ENCODE measurements at places on chromosomes 5 and 9. TPM values are rescaled to one million over a fixed set of nuclear protein-coding genes. Genes with fewer than 3 reads are reported as not detected.

Gene HSDL2
- total RNA-seq, result 27.6 TPM

Gene COX7C
- 711 TPM for total RNA-seq

Gene INSL4
- total RNA-seq, result 0.05 TPM

Gene SHC3
- total RNA-seq, result 0.05 TPM

Gene HMCN2
- total RNA-seq, result 0.90 TPM

Gene IER5L
- 4.2 TPM for total RNA-seq

Gene HTR1A
- total RNA-seq, result not detected

Gene DRD1
- 0.80 TPM for total RNA-seq

DNA sequence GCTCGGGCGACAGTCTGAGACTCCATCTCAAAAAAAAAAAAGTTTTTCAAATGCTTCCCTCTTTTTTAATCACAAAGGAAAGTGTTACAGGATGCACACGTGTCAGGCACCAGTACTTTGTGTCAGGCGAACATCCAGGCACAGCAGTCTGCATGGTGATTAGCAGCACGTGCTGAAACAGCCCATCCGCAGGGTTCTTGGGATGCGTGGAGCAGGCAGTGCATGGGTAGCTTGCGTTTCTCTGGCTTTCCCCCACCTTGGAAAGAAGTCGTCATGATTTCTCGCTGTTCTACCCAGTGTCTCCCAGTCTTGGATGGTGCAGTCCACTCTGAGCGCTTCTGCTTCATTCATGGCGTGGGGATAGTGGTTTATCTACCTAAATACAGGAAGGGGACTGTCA lies 35.4 kb downstream of the GPR107 start:
- no peak for DNase-seq

GRCh38 chr5:125148706-125149105 lies 402.3 kb upstream of the ZNF608 start:
- DNase-seq, result no peak

- DNase-seq, result no peak
Measured at GRCh38 chr5:62680121-62680520, 101.5 kb downstream of the LRRC70 start.

DNA sequence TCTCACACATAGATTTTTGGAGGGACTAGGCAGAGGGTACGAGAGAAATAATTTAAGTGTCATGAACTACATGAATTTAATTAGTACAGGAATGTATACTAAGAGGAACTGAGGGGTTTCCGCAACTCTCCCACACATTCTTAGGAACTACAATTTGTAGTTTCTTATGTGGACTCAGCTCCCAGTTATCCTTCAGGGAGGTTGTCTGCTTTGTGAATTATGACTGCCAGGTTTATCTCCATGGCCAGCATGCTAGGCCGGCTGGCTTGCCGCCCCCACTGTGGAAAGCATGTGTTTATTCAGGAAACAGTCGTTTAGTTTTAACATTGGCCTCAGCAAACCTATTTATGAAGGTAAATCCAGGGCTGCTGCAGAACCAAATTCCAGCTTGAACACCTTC lies 415.0 kb downstream of the KCTD16 start:
- no peak for DNase-seq

- no peak for DNase-seq
Measured at GRCh38 chr5:132471151-132471907, 19.2 kb downstream of the IRF1 start.

DNA sequence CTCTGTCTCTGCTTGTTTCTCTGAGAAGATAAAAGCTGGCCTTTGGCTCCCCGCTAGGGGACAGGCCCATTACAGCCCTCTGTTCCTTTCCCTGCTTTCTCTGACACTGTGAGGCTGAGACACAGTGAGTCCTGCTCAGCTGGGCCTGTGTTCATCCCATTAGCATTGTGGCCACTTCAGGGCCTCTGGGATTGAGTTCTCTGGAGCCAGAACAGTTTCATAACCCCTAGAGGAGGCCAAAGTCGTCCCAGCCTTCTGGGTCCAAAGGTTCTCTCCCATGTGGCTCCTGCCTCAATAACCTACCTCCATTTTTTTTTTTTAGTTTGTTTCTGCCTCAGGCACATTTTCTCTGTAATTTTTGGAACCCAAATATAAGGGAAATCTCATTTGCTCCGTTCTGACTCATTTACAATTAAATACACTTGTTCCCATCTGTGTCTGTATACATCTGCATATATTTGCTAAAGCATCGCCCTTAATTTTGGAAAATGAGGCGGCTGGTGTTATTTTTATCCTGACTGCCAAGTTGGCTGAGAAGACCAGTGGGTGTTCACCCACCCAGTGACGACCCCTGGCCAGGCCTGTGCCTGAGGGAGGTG lies 27.3 kb upstream of the CTNNA1 start:
- no peak for DNase-seq

DNA sequence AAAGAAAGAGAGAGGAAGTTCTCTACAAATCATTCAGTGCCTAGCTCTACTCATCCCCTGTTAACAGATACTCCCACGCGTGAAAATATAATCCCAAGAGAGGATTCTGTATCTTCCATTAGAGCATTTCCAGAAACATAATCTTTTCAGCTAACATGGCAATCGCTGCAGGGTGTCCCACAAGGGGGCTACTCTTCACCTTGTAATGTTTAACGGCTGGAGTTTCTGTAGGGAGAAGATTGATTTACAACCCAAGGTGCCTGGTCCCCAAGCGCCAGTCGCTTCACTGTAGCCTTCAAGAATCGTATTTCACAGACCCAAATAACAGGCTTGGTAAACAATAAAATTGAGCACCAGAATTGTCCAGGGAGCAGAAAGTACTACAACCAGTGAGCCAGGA lies 318.7 kb downstream of the TLE1 start:
- DNase-seq, result no peak

DNA sequence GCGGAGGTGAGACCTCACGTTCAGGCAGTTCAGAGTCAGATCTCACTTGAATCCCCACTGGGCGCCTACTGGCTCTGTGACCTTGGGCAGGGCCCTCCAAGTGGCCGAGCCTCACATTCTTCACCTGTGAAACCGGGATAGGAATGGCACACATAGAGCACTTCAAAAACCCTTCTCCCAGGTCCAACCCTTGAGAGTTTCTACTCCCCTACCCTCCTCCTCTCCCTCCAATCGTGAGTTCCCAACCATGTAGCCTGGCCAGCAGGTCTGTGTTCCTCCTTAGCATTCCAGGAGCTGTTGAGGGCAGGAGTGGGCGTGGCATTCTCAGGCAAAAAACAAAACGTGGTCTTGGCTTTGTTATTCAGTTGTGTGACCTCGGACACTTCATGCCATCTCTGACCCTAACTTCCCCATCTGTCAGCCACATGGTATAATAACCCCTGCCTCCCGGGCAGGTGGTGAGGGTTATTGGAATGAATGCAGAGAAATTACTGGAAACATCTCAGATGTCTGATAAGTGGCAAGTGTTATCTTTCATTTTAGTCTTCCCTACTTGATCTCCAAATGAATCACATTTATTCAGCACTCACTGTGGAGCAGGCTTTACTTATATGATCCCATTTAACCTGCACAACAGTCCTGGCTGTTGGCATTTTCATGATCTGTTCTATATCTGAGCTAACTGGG lies 112.8 kb upstream of the BOD1 start:
- DNase-seq, result no peak

DNA sequence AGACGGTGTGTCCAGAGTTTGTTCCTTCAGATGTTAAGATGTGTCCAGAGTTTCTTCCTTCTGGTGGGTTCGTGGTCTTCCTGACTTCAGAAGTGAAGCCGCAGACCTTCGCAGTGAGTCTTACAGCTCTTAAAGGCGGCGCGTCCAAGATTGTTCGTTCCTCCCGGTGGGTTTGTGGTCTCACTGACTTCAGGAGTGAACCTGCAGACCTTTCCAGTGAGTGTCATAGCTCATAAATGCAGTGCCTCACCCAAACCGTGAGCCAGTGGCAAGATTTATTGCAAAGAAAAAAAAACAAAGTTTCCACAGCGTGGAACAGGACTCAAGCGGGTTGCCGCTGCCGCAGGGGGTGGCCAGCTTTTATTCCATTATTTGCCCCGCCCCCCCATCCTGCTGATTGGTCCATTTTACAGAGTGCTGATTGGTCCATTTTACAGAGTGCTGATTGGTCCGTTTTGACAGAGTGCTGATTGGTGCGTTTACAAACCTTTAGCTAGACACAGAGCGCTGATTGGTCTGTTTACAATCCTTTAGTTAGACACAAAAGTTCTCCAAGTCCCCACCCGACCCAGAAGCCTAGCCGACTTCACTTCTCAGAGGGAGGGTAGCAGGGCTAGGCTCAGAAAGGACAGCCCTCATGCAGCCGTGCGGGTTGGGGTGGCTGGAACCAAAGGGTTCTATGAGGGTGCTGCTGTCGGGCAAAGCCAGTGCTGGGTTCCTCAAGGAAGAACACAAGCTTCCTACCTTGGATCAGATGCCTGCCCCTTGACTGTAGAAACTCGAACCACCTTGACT lies 9.1 kb upstream of the RNF130 start:
- no peak for DNase-seq

GRCh38 chr9:88399966-88400365 lies 11.7 kb downstream of the SPIN1 start:
- DNase-seq, result no peak

- no peak for DNase-seq
Measured at GRCh38 chr5:154732212-154732611, 23.0 kb upstream of the LARP1 start.

DNA sequence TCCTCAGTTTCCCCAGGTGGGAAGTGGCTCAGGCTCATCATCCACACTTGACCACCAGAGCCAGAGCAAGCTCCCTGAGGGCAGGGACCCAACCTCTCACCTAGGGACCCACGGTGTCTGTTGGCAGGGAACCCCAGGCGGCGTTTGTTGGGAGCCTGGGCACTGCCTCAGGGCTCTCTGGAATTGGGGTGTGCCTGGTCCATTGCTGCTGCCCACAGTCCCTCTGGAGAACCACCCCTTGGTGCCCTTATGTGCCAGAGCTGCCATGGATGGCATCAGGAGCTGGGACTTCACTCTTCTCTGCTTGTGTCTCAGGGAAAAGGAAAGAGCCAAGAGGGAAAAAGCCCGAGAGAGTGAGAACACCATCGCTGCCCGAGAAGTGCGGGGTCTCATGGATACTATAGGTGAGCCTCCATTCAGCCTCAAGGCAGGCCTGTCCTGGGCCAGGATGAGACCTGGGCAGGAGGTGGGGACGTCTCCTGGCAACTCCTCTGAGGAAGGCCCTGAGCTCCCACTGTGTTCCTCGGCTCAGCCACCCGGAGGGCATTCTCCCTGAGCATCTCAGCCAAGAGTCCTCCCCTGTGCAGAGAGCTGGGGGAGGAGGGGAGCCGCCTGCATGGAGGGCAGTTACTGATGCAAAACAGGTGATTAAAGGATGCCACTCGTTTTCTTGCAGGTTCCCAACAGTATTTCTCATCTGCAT lies 4.5 kb downstream of the CCDC180 start:
- DNase-seq, result no peak

- DNase-seq, result no peak
Measured at GRCh38 chr9:93812410-93812668, 142.8 kb downstream of the BARX1 start.

GRCh38 chr5:16669776-16670175 lies 53.0 kb upstream of the RETREG1 start:
- no peak for DNase-seq

GRCh38 chr9:16752601-16753000 lies 117.9 kb downstream of the BNC2 start:
- no peak for DNase-seq

DNA sequence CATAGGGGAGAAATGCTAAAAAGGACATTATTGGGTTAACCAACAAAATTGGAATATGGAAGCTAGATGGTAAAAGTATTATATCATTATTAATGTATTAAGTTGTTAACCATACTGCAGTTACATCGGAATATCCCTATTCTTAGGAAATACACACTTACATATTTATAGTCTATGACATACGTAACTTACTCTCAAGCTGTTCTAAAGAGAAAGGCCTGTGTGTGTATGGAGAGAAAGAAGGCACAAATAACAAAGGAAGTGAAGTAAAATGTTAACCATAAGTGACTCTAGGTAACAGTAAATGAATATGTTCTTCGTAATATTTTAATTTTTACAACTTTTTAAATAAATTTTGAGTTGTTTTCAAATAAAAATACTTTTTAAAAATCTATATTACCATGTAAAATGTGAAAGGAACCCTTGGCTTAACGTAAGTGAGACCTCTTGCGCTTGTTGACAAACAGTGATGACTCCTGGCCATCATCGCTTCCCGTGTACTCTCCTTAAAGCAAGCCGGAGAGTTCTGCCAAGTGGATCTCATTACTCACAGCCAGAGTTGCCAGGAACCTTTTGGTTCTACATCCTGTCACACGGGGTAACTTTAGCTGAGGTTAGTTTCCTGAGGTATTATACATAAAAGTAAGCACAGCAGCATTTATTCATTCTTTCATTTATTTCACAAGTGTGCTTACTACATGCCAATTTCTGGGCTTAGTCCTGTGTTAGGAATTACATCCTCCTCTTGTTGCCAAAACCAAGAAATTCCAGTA lies 165.4 kb downstream of the EPB41L4A start:
- no peak for DNase-seq

DNA sequence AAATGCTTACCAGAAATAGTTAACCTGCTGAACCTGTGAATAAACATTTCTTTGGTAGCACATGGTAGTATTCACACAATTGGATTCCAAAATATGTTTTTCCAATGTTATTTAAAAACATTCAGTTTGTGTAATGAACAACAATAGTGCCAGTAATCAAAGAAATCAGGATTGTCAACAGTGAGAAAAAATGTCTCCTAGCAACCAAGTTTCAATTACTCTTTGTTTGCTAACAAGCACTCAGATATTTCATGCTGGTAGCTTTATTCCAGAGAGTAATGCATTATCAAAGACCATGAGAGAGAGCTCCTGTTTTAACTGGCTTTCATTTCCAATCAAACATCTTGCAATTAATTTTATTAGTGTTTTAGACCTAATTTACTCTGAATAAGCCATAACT lies 768.1 kb upstream of the GRAMD2B start:
- no peak for DNase-seq

DNA sequence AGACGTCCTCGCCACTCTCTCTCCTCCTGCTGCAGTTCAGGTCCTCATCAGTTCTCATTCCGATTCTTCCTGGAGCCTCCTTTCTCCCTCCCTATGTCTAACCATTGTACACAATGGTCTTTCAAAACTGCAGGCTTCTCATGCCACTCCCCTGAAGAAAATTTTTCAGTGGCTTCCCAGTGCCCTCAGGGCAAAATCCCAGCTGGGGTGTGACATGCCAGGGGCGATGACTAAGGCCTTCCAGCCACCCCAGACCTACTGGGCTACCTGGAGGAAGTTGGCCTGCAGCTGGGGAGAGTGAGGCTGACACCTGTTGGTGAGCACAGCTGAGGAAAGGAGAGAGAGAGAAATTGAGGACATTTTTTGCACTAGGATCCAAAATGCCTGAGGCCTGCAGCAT lies 65.2 kb downstream of the SREK1 start:
- DNase-seq, result no peak

- DNase-seq, result no peak
Measured at GRCh38 chr9:36625006-36625615, 52.4 kb downstream of the MELK start.

DNA sequence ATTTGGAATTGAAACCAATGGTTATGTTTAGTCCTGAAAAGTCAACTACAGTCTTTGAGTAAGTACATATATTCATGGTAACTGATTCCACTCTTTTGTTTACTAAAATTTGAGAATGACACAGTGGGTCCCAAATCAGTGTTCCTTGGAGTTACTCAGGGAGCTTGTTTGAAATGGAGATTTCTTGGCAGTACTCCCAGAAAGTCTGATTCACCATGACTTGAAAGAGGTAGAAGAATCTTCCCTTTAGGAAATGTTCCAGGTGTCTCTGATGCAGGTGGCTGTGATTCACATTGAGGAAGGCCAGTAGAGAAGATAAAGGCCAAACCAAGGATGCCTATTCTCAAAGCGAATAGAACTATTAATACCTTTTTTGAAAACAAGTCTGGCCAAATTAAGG lies 1078.3 kb downstream of the CDH12 start:
- DNase-seq, result no peak

- no peak for DNase-seq
Measured at GRCh38 chr9:134040176-134040565, 14.9 kb downstream of the BRD3OS start.

Measured in thymus (tissue), 14 donors.